ENCODE measurements at places on chromosomes 7 and 10. TPM values are rescaled to one million over a fixed set of nuclear protein-coding genes. Genes with fewer than 3 reads are reported as not detected.

The LIPJ gene
- under 0.01 TPM for total RNA-seq

The TACC2 gene
- 14.1 TPM for total RNA-seq

The PRPS1L1 gene
- 0.13 TPM for total RNA-seq

The NME8 gene
- not detected for total RNA-seq

The PITX3 gene
- total RNA-seq, result 0.13 TPM

The ZNF736 gene
- 9.5 TPM for total RNA-seq

The OR2F1 gene
- not detected for total RNA-seq

The SPDYE2B gene
- not detected for total RNA-seq

The LEP gene
- total RNA-seq, result not detected

The SFTPA1 gene
- not detected for total RNA-seq

The STEAP1B gene
- 18.9 TPM for total RNA-seq

The GBX1 gene
- not detected for total RNA-seq

The MYO3A gene
- total RNA-seq, result not detected

The ASB13 gene
- total RNA-seq, result 9.8 TPM

The PCLO gene
- total RNA-seq, result under 0.01 TPM

The TNS3 gene
- 43.8 TPM for total RNA-seq

The PCDH15 gene
- not detected for total RNA-seq

The GSDME gene
- total RNA-seq, result 23.6 TPM

The FBXL13 gene
- total RNA-seq, result 4.5 TPM

The TMEM178B gene
- 0.06 TPM for total RNA-seq

The HABP2 gene
- total RNA-seq, result not detected

The CRYGN gene
- total RNA-seq, result 0.13 TPM

The ZNF804B gene
- not detected for total RNA-seq

The LMTK2 gene
- 7.4 TPM for total RNA-seq

The ORAI2 gene
- total RNA-seq, result 49.4 TPM

The EPDR1 gene
- total RNA-seq, result 51.2 TPM

The MAT1A gene
- not detected for total RNA-seq

The MOGAT3 gene
- not detected for total RNA-seq

The MYH16 gene
- total RNA-seq, result not detected

The WEE2 gene
- not detected for total RNA-seq

All from aortic smooth muscle cell (primary cell).